ENCODE measurements at places on chromosomes 7 and 10. TPM values are rescaled to one million over a fixed set of nuclear protein-coding genes. Genes with fewer than 3 reads are reported as not detected.

GRCh38 chr7:2920956-2921652 is 77.0 kb upstream of the GNA12 start:
- no peak for DNase-seq

DNA sequence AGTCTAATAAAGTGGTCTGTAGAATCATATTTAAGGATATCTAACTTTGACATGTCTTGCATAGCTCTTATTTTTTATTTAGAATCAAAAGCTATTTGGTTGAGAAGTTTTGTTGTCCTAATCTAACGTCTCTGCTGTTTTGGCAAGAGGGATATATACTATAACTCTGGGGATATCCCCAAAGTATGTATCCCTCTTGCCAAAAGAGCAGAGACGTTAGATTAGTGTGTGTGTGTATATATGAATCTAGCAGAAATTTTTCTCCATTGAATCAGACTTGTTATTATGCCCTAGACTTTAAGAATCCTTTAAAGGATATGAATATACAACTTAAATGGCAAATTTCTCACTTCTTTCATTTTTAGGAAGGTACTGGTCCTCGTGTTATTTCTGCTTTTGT is 9.6 kb downstream of the SMC3 start:
- DNase-seq = no peak

- DNase-seq = no peak
Measured at GRCh38 chr10:3033925-3034324, 33.4 kb upstream of the PFKP start.

Gene SPAG6
- not detected for total RNA-seq

Gene KAZALD1
- total RNA-seq = 2.3 TPM

Gene SPDYE6
- total RNA-seq = not detected

DNA sequence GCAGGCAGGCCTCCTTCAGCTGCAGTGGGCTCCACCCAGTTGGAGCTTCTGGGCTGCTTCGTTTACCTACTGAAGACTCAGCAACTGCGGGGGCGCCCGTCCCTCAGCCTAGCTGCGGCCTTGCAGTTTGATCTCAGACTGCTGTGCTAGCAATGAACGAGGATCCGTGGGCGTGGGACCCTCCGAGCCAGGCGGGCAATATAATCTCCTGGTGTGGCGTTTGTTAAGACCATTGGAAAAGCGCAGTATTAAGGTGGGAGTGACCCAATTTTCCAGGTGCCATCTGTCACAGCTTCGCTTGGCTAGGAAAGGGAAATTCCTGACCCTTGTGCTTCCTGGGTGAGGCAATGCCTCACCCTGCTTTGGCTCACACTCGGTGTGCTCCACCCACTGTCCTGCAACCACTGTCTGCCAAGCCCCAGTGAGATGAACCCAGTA is 159.2 kb upstream of the FOXP2 start:
- DNase-seq = no peak

GRCh38 chr7:90455163-90456030 is 14.0 kb upstream of the PTTG1IP2 start:
- peak; percentile 80 for DNase-seq

Gene DGKB
- total RNA-seq = 0.03 TPM

GRCh38 chr10:28914701-28915100 is 237.4 kb downstream of the BAMBI start:
- DNase-seq = no peak

- DNase-seq = no peak
Measured at GRCh38 chr7:110974441-110974840, 116.5 kb upstream of the LRRN3 start.

DNA sequence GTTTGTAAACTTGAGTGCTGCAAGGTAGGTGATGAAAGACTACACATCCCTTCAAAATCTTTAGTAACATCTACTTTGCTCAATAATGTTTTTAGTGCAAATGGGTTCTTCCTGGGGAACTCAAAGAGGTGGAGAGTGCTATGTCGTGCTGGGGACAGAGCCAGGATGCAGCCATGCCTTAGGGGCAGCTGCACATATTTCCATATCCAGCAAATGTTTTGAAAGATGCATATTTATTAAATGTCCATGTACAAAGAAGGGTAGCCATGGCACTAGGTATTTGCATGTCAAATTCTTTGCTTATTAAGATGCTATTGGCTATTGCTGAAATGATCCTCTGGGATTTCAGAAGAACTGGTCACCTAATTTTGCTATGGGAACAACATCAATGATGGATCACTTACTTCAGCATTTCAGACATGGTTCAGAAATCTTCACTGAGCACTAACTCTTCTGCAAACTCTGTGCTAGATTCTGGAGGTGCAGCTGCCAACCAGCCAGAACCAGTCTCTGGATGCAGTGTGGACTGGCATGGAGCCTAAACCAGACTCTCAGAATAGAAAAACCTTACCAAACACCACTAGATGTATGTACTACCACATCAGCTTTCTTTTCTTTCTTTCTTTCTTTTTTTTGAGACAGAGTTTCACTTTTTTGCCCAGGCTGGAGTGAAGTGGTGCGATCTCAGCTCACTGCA is 31.7 kb upstream of the DNMBP start:
- no peak for DNase-seq

- no peak for DNase-seq
Measured at GRCh38 chr10:132762267-132762666, 23.7 kb downstream of the NKX6-2 start.

- DNase-seq = no peak
Measured at GRCh38 chr7:33156441-33156840, 27.1 kb downstream of the BBS9 start.

- peak; percentile 73 for DNase-seq
Measured at GRCh38 chr10:125144693-125145623, 15.4 kb downstream of the CTBP2 start.

- no peak for DNase-seq
Measured at GRCh38 chr7:35760143-35760745, 40.6 kb upstream of the SEPTIN7 start.

- no peak for DNase-seq
Measured at GRCh38 chr7:111232249-111233084, 141.5 kb downstream of the LRRN3 start.

DNA sequence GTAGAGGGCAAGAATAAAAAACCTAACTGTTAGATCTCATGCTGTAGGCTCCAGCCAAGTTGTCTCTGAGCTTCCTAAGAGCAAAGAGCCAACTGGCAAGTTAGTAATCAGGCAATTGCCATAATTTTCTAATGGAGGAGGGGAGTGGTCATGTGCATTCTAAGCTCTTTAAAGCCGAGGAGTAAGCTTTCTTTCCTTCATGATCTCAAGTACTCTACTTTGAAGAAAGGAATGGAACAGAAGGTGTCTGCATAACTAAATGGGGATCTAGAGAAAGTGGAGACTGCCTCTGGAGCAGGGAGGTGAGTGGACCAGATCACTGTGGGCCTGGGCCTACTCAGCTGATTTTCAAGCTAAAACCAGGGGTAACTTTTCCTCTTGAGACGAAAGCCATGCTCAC is 37.7 kb upstream of the TOMM7 start:
- no peak for DNase-seq

GRCh38 chr10:107477266-107477665 is 312.8 kb upstream of the SORCS1 start:
- no peak for DNase-seq

GRCh38 chr10:7444551-7445121 is 33.8 kb upstream of the SFMBT2 start:
- no peak for DNase-seq

- DNase-seq = peak; percentile 86
Measured at GRCh38 chr7:122092964-122093797, 50.9 kb downstream of the AASS start.

Gene ABCA13
- 4.1 TPM for total RNA-seq

DNA sequence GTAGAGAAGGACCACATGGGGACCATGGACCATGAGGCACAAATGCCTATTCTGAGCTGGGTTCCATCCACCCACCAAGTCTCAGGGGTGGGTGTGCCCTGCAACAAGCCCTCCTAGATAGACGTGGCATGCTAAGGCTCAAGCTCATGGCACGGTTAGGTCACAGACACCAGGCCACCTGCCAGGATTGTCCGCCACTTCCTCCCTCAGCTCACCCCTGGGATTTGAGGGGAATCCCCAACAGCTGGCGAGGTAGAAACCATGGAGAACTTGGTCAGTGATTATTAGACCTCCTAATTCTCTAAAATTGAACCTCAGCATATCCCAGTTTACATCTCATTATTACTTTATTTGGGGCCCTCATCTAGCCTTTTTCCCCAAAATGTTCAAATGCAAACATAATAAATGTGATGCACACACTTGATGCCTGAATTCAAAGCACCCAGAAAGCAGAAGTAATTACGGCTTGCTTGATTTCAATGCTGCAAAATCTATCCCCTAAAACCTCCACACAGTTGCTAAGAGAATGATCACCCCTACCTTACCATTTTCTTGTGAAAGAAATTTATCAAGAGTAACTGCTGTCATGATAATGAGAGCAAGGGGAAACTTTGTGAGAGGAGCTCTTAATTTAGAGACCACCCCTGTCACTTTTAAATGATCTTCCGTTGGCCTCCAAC is 366.6 kb upstream of the PFKP start:
- DNase-seq = no peak

Gene HABP2
- total RNA-seq = not detected

DNA sequence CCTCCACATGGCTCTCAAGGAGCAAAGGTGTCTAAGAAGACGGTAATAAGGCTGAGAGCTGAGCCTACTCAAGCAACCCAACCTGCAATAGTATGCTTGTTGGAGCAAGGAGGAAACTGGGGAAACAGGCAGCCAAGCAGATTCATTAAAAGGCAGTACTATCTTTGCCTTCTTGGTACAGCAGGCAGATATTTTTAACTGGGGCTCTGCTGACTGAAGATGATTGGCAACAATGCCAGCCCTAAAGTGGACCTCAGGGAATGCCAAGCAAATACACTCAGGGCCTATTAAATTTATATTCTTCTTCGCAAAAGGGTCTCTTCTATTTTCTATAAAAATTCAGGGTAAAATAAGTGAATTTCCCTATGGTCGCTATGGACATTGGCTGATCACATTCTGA is 109.4 kb upstream of the PCGF5 start:
- no peak for DNase-seq

Gene ITPRID1
- total RNA-seq = not detected

- DNase-seq = no peak
Measured at GRCh38 chr10:80579849-80580637, 42.3 kb downstream of the SH2D4B start.

Gene HOXA4
- total RNA-seq = 0.83 TPM

Gene CPED1
- 6.2 TPM for total RNA-seq

Gene MORN4
- 3.5 TPM for total RNA-seq

GRCh38 chr7:130822642-130823041 is 88.6 kb upstream of the KLF14 start:
- DNase-seq = peak; percentile 99

GRCh38 chr10:99711129-99711719 is 20.7 kb downstream of the COX15 start:
- peak; percentile 70 for DNase-seq

GRCh38 chr7:147911201-147911601 is 679.4 kb upstream of the C7orf33 start:
- no peak for DNase-seq

- no peak for DNase-seq
Measured at GRCh38 chr10:80351220-80351619, 5.3 kb downstream of the DYDC1 start.

DNA sequence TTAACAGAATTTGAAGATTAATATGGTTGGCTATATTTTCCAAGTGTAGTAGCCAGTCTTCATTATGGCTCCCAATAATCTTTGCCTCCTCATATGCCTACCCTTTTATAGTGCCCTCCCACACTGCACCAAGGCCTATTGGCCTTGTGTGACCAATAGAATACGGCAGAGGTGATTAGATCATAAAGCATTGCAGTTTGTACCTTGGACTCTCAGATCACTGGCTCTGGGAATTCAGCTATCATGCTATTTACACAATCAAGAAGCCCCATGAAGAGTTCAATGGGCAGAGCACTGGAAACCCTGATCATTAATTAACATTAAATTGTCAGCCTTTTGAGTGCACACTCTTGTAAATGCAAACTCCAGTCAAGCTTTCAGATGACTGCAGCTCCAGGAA is 154.5 kb upstream of the MAGI2 start:
- no peak for DNase-seq

DNA sequence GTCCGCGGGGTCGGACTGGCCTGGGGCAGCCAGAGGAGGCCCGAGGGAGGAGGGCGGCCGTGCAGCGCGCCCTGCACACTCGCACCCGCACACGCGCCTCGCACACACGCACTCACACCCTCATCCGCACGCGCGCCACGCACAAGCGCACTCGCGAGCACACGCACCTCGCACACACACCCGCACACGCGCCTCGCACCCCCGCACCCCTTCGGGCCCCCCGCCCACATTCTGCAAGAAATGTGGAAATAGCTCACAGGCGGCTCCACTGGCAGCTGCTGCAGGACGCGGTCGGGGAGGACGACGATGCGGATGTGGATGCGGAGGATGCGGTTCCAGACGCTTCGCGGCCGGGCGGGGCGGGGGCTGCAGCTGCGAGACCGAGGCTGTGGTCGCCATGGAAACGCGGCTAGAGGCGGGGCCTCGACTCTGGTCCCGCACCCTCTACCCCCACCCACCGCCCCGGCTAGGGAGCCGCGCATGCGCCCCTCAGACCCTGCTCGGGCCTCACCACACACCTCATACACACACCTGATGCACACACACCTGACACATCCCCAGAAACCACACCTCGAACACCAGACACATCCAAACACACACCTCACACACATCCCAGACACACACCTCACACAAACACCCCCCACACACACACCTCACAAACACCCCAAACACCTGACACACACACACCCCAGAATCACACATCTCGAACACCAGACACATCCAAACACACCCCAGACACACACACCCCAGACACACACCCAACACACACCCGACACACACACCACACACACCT is at the start of gene CALY:
CALY (minus strand) TSS at position 320 of the 793 bp plus-strand sequence. CDS start 7,907 bp downstream, outside the sequence.
- DNase-seq = peak; percentile 24

GRCh38 chr7:66330961-66331360 is 125.8 kb downstream of the TPST1 start:
- peak; percentile 82 for DNase-seq

DNA sequence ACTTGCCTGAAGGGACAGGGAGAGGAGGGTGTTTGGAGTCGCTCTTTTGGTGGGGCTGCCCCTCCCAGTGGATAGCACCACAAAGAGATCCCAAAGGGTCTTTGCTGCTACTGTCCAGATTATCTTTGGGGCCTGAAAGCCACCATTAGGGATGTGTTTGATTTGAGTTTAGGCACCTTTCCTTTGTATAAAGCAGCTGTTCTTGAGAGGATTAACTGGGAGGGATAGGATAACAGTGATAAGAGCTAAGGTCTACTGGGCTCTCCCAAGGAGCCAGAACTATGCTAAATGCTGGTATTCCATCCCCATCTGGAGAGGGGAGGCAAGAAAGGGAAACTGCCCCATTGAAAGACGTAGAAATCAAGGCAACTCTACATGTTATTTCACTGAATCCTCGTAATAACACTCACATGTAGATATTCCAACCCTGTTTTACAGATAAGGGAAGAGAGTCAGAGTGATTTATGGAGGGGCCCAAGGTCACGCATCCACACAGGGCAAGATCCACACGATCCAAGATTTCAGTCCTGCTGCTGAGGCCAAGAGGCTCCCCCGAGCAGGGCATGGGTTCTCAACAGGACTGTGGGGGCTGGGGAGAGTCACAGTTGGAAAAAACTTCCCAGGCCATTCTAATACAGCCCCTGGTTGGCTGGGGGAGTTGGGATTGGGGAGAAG is 11.1 kb upstream of the TCF7L2 start:
- no peak for DNase-seq

Data from SK-MEL-5 (cell line).